ENCODE measurements at places on chromosomes 2 and 18.

DNA sequence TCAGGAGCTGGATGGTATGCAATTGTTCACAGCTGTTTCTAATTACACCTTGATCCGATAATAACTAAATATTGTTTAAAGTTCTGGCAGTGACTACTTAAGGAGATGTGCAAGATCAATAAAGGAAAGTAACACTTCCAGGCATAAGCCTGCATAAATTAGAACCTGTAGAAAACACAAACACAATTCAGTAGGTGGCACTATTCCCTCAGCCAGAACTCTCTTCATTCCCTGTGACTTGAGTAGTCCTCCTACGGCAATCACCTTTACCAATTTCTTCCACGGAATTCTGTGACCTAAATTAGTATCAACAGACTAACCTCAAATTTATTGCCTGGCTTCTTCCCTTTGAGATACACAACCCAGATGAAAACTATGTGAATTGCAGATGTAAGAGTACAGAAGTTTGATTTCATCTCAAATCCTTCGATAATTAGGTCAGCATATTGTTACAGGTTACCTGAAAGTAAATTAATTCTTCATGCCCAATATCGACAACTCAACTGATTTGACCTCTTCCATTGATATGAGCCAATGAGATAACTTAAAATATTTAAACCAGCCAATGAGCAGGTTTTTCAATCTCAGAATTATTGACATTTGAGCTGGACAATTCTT lies 137.8 kb downstream of the PID1 start:
- DNase-seq: peak; percentile 50

DNA sequence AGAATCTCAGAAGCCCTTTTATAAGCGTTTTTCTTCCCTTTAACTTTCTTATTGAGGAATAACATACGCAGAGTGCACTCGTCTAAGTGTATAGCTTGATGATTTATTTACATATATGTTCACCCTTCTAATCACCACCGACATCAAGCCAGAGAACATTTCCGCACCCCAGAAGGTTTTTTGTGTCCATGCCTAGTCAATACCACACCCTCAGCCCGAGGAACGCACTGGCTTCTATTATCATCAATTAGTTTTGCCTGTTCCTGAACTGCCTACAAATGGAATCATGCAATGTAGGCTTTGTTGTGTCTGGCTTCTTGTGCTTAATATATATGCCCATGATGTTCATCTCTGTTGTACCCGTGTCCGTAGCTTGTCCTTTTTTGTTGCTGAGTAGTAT lies 27.7 kb downstream of the SDC1 start:
- no peak for DNase-seq

DNA sequence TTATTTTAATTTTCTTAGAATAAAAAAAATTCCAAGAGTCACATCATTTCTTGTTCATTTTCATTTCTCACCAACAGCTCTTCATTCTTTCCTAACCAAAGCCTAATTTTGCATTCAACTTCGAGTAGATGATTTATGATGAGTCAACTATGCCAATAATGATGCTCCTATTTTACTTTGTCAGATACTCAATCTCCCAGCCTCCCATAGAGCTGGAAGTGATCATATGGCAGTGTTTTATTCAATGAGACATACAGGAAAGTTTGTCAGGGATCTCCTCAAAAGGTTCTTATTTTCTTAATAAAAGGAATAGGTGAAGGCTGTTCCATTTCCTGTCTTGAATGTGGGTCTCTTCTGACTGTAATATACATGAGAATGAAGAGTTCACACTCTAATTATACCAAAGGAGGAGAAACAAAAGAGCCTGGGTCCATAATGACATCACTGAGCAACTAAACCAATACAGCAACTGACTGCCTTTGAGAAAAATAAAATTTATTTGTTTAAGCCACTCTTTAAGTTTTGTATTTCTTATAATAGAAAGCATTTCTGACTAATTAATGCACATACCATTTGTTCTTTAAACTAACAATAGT lies 231.2 kb upstream of the CYP26B1 start:
- DNase-seq: no peak

DNA sequence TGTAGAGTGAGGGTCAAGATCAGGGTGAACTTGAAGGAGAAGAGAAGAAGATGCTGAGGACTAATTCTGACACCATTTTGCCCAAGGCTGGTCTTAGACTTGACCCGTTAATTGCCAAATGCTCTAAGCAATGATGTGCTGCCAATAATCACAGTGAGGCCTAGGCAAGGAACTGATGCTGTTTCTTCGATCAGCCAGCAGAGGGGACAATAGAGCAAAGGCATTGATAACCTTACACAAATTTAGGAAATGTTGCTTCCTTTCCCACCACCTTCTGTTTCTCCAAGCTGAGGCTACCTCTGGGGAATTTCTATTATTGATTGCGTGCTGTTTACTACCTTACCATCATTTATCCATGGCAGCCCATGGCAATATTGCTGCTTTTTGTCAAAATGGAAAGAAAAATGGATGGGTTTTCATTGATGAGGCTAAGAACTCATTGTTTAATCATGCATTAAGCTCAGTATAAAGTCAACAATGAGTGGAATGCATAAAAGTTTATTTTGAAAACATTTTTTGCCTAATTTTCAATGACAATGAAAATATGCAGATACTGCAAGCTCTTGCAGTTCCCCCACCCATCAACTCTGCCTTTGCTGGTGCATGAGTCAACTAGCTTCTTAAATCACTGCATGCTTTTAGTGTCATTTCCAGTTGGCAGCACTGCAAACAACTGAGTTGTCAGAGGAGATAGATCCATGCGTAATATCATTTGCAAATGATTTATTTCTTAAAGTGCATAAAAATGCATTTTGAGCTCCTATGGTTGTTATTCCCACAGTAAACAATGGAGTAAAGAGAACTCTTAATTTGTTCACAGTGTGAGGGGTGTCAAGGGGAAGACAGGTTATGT lies 116.4 kb upstream of the NYAP2 start:
- DNase-seq: peak; percentile 42

GRCh38 chr18:1050012-1050657 lies 145.5 kb downstream of the ADCYAP1 start:
- peak; percentile 29 for DNase-seq

DNA sequence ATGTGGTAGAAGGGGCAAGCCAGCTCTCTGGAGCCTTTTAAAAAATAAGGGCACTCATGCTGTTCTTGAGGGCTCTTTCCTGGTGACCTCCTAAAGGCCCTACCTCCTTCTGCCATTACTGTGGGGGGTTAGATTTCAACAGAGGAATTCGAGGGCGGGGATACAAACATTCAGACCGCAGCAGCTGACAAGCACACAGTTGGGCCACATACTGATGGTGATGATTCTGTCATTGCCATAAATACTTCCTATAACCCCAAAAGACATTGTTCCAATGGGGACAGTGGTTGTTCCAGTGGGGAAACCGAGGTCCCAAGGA lies 67.0 kb downstream of the TSHZ1 start:
- no peak for DNase-seq

GRCh38 chr2:24489465-24490180 lies 1.4 kb upstream of the NCOA1 start:
- no peak for DNase-seq

- DNase-seq: no peak
Observed at GRCh38 chr2:104930732-104931131, 76.8 kb downstream of the POU3F3 start.

GRCh38 chr2:199830531-199830930 lies 20.5 kb downstream of the FTCDNL1 start:
- DNase-seq: no peak

DNA sequence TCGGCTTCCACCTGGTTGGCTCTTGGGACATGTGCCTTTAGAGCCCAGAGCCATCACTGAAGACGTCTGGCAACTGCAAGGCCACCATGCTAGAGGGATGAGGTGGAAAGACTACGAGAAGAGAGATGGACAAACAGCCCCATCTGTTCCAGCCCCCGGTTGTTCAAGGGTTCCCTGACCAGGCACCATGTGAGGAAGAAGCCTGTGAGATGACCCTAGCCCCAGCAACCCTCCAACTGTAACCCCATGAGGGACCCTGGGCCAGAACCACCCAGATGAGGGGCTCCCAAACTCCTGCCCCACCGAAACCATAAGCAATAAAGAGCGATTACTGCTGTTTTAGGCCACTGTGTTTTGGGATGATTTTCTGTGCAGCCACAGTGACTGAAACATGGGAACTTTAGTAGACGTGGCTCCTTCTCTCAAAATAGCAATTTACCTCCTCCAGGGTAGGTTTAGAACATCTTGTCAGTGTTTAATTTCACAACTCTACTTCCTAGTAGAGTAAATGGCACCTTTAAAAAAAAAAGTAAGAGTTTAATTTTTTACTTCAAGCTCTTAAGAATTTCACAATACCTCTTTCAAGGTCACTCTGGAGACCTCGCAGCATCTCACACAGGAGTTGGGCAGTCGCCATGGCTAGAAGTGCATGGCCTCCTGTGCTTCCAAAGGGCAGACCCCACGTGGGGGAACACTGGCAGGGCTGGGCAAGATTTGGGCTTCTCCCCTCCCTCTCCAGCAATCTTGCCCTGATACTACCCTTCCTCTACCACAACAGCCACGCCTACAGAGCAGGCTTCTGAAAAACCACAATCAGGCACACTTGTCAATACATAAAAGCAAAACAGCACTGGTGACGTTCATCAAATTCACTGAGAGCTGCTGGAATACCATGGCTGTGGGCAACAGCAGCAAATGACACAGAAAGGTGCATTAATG lies 48.8 kb downstream of the TMEM163 start:
- DNase-seq: no peak

GRCh38 chr2:65781756-65782155 lies 349.4 kb upstream of the SPRED2 start:
- no peak for DNase-seq

- DNase-seq: no peak
Observed at GRCh38 chr18:74455386-74455785, 1.7 kb downstream of the DIPK1C start.

DNA sequence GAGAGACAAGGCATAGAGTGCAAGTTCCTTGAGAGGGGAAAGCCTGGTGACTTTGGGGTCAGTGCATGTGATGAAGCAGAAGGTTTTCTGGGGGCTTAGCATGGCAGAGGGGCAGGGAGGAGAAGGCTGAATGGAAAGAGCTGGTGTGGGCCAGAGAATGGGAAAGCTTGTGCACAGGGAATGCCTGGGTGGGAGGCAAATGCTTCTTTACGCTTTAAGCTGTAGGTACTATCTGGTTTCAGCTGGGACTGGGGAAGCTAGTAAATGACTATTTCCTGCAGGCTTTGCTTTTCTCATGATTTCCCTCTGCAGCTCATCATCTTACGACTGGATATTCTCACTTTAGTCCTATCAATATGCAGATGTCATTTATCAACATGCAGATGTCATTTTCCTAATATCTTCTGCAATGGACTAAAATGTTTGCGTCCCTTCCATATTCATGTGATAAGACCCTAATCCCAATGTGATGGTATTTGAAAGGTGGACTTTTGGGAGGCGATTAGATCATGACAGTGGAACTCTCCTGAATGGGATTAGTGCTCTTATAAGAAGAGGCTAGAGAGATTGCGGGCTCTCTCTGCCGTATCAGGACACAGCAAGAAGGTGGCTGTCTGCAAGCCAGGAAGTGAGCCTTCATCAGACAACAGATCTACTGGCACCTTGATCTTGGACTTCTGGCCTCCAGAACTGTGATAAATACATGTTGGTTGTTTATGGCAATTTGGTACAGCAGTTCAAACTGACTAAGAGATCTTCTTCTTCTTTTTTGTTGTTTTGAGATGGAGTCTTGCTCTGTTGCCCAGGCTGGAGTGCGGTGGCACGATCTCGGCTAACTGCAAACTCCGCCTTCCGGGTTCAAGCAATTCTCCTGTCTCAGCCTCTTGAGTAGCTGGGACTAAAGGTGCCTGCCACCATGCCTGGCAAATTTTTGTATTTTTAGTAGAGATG lies 50.1 kb downstream of the MYCN start:
- DNase-seq: no peak

DNA sequence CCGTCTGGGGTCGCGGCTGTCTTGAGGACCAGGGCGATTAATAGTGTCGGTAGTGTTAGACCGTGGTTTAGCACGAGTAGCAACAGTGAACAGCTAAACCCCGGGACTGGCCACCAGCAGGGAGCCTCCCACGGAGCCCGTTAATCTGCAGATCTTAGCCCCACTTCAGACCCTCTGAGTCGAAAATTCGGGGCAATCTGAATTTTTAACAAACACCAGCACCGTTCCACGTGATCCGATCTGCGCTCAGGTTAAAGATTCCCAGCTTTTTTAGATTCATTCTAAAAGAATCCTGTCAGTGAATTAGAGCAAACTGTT lies 479 bp upstream of the ATP5F1A start:
- no peak for DNase-seq
